Uterus (tissue), 4 donors: ENCODE measurements at places on chromosomes 5 and 9. TPM values are rescaled to one million over a fixed set of nuclear protein-coding genes. Genes with fewer than 3 reads are reported as not detected.

GRCh38 chr9:23784962-23785361 is 41.1 kb downstream of the ELAVL2 start:
- H3K27ac ChIP-seq = no peak overlapping the region

GRCh38 chr9:70979966-70980365 is 141.5 kb downstream of the TRPM3 start:
- no peak for DNase-seq
- no peaks in the 10 kb centered on the region for H3K4me1 ChIP-seq
- H3K27ac ChIP-seq = no peak overlapping the region
- no peaks in the 10 kb centered on the region for H3K36me3 ChIP-seq
- H3K4me3 ChIP-seq = no peak overlapping the region

DNA sequence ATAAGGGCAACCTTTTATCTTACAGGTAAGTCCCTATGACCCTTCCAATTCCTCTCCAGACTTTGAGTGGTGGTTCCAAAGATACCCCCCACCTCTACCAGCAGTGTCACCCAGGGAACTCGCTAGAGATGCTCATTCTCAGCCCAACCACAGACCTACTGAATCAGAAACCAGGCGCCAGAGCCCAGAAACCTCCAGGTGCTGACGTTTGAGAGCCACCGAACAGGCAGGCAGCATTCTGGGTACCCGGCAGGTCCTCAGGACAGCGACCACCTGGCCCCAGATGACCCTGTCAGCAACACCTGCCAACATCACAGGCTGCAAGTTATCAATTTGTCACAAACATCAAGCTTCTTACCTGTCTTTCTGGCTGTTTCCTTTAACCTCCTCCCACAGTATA is 19.5 kb downstream of the RAPGEF1 start:
- no peaks in the 10 kb centered on the region for H3K4me1 ChIP-seq
- no peaks in the 10 kb centered on the region for H3K36me3 ChIP-seq
- H3K27me3 ChIP-seq = no peaks in the 10 kb centered on the region

- H3K27me3 ChIP-seq = no peaks in the 10 kb centered on the region
- no peak for DNase-seq
- no peak overlapping the region for H3K4me3 ChIP-seq
- H3K36me3 ChIP-seq = no peaks in the 10 kb centered on the region
- peak overlapping the region; percentile 83 for H3K27ac ChIP-seq
- peaks cover 12% of the 10 kb centered on the region for H3K4me1 ChIP-seq
Measured at GRCh38 chr9:125485471-125486151, 221.4 kb downstream of the MAPKAP1 start.

DNA sequence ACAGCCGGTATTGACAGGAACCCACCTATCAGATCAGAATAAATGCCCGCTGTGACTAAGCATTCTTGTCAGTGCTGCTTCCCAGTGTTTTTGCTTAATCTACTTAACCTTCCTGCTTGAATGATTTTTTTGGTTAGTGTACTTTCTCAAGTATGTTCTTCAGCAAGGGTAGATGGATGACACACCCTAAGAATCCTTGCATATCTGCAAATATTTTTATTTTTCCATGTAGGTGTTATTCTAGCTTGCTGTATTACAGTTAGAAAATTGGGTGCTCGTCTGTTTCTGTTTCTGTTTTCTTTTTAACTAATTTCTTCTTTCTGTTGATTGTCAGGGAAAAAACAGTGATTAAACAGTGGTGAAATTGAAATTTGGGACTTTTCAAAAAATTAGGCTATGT is 64.5 kb downstream of the SEC61B start:
- H3K4me1 ChIP-seq = no peaks in the 10 kb centered on the region
- H3K27me3 ChIP-seq = no peaks in the 10 kb centered on the region
- no peak overlapping the region for H3K27ac ChIP-seq
- no peaks in the 10 kb centered on the region for H3K36me3 ChIP-seq
- no peak overlapping the region for H3K4me3 ChIP-seq

DNA sequence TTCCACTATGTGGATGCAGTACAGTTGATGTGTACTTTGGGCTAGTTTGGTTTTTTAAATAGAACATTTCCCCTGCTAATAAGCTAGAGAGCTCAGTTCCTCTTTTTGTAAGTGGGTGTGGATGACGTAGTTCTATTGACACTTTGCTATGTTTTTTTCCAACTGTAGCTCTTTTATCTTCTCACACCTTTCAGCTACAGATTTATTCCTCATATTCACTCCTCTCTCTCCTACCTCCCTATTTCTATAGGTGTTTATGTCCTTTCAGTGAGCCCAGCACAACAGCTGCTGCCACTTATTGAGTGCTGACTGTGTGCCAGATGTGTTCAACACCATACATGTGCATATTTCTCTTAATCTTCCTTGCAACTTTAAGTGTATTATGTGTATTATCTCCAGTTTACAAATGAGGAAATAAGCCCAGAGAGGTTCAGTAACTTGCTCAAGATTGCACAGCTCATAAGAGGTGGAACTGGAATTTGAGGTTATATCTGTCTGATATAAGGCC is 215.7 kb downstream of the SEMA6A start:
- H3K4me3 ChIP-seq = no peak overlapping the region
- no peak for DNase-seq

DNA sequence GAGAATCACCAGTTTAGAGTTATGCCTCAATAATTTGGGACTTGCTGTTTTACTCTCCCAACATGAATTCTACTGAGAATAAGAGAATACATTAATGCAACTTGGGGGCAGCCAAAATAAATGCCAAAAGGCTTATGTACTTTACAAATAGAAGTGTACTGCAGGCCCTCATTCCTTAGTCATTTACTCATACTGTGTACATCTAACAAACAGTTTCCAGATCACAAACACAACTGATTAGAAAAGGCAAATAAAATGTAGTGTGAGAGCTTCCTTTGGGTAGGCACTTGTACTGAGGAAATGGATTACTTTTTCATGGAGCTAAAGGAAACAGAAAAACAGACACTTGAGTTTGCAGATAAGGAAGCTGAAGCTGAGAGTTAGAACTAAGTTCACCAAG is 12.6 kb downstream of the ANKDD1B start:
- no peaks in the 10 kb centered on the region for H3K4me1 ChIP-seq
- H3K27ac ChIP-seq = no peak overlapping the region
- no peaks in the 10 kb centered on the region for H3K27me3 ChIP-seq
- H3K4me3 ChIP-seq = no peak overlapping the region

LCN10 gene
- total RNA-seq = 81.4 TPM

CDKN2B-AS1 gene
- total RNA-seq = 0.29 TPM

FBP2 gene
- not detected for total RNA-seq

PSMB7 gene
- 102 TPM for total RNA-seq

CDH18 gene
- not detected for total RNA-seq

SAXO1 gene
- total RNA-seq = not detected

RPL35 gene
- total RNA-seq = 2,780 TPM

DMRT3 gene
- under 0.01 TPM for total RNA-seq

PCAT7 gene
- not detected for total RNA-seq
